ENCODE measurements at places on chromosomes 2 and 18.

- DNase-seq, result no peak
Observed at GRCh38 chr18:63273222-63273927, 46.2 kb downstream of the BCL2 start.

DNA sequence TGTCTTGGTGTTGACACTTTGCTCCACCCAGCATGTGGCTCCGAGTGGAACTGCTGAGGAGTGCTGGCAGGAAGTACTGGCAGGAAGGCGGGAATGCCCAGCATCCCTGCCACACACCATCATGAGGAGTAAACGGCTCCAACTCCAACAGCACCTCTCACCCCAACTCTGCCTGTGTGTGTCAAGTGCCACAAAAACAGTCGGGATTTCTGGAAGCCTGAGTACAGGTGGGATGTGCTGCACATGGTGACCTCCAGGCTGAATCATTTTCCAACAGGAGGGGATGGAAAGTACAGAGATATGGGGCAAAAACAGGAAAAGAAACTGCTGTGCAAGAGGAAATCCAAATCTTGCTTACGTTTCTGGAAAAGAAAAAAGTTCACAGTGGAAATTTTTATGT is 53.6 kb downstream of the PARD6G start:
- no peak for DNase-seq

GRCh38 chr18:45670281-45670962 is 53.6 kb upstream of the SLC14A1 start:
- DNase-seq, result no peak

GRCh38 chr2:139544186-139544851 is 764.1 kb upstream of the NXPH2 start:
- DNase-seq, result no peak

GRCh38 chr2:24492421-24493279 is 1.6 kb downstream of the NCOA1 start:
- no peak for DNase-seq

DNA sequence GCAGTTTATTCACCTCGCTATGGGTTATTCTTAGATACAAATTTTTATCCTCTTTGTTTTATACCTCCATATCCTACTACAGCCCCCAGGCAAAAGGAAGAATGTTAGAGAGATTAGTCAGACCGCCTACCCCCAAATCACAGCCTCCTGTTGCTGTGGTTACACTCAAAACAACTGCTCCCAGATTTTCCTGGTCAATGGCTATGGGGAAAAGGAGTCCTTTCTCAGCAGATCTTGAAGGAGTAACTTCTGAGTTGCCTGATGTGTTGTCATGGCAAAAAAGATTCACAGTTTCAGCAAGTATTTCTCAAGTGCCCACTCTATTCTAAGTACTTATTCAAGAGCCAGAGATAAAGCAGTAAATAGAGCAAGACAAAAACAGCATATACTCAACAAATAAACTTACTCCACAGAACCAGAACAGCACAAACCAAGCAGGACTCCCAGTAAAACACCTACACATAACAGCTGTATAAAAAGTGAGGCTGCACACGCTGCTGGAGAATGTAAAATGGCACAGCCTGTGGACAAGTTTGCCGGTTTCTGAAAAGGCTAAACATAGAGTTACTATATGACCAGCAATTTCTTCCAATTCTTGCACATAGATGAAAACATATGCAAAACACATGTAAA is 104.8 kb downstream of the NOL10 start:
- no peak for DNase-seq

GRCh38 chr2:109486711-109487535 is 126.8 kb downstream of the SEPTIN10 start:
- DNase-seq, result no peak

GRCh38 chr2:11142987-11143386 is 12.3 kb upstream of the SLC66A3 start:
- DNase-seq, result no peak

DNA sequence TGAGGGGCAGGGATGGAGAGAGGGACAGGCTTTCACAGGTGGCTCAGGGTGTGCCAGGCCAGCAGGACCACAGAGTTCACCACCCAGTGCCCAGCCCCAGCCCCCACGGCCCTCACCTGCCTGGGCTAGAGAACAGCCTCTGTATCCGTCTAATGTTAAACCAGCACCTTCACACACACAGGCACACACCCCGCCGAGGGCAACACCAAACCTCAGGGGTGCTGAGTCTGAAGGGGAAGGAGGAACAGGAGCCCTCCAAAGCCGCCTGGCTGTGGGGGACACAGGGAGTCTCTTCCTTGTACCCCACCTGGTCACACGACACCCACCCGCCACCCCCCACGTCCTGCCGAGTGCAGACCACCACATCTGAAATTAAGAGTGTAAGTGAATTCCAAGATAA is 205.8 kb upstream of the SALL3 start:
- DNase-seq, result no peak

DNA sequence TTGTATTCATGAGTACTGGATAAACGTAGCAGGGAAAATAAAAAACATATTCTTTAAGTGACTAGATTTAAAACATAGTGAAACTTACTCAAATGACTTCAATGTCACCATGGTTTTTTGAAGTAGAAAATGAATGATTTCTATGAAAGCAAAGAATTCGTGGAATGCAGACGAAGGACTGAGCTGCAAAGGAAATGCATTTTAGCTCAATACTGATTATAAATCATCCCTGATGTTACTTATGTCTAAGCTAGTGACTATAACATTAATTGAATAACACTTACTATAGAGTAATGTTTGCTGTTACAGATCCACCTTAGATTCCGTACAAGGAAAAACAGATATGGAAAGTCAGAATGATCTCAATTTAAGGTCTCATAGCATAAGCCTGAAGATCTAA is 1257.7 kb upstream of the CDH2 start:
- DNase-seq, result no peak

DNA sequence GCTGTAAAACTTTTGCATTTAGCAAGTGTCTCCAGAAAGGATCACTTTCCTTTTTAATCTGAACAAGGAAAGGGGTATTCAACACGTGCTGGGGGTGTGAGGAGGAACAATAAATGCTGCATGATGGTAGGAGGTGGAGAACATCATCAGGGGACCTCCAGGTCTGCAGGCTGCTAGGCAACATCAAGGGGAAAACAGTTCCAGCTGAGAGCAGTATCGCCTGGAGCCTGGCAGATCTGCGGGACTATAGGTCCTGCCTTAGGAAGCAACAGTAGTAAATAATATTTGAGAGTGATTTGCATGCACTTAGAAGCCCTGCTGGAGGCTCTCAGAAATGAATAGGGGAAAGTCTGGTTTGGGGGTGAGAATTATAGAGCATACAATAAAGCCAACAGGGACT is 175.6 kb downstream of the SUCLG1 start:
- no peak for DNase-seq

GRCh38 chr2:221786297-221786926 is 214.3 kb upstream of the EPHA4 start:
- no peak for DNase-seq

DNA sequence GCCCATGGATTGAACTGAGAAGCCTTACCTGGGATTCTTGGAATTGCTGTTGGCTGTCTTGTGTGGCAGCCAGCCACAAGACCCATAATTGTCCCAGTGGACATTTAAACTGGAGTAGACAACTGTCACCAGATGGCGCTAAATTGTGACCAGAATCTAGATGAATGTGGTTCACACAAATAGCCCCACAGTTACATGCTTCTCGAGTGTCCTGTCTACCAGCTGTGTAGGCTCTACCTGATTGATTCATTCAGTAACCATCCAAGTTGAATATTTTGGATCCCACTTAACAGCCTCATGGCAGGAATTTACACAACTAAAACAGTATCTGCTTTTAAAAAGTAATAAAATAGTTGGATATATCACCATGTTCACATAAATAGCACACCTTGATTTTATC is 73.2 kb downstream of the MAP4K4 start:
- DNase-seq, result peak; percentile 46

DNA sequence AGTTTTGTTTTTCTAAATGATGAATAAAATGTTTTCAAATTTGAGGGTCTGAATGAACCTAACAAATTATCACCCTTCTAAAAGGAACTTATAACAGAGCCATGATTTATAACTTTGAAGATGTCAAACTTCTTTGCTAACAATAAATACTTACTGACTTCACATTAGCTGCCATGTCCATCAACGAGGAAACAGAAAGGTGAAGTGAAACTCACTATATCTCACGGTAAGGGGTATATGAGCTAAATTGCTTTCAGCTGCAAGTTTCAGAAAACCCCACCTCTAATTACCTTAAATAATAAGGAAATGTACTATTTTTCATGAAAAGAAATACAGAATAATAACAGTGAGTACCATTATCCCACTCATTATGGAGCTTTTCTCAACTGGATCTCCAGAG is 350.8 kb upstream of the NT5C1B start:
- peak; percentile 42 for DNase-seq

DNA sequence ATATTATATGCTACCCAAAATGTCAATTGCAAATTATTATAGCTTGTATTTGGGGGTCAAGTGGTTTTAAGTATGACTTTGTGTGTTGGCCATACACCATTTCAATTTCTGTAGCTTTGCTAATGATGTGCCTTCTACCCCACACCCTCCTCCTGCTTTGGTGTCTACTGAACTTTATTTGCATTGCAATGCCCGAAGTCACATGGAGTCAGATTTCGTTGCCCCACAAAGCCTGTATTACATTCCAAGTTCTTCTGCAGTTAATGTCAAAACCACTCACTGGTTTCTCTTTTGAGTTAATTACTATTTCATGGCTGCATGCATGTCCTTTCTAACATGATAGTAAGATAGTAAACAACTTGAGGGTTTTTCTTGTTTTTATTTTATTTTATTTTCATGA is 528.9 kb downstream of the RIT2 start:
- DNase-seq, result no peak

DNA sequence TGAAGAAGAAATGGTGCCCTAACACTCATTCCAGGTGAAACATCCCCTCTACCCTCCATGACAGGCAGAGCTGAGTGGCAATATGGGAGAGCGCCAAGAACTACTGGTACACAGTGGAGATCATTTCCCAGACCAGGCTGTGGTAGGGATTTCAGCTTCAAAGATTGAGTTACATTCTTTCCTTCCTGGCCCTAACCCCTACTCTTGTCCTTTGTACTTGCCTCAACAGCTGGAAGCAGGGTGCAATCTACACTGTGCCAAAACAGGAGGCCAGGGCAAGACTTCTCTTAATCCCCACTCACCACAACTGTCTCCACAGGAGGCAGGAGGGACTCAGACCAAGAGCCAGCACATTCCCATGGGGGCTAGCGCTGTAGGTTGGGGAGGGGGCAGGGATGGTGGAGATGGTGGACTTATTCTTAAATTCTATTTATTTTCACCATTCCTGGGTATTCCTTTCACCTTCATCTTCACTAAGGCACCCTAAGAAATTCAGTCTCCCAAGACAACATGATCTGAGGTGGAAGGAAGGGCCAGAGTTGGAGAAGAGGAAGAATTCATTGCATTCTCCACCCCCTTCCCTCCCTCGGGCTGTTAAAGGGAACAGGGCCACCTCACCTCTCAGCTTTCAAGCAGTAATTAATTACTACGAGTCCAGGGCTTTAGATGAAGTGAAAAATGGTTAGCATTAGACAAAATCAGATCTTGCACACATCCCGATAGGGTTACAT is 65.9 kb downstream of the AAK1 start:
- no peak for DNase-seq

DNA sequence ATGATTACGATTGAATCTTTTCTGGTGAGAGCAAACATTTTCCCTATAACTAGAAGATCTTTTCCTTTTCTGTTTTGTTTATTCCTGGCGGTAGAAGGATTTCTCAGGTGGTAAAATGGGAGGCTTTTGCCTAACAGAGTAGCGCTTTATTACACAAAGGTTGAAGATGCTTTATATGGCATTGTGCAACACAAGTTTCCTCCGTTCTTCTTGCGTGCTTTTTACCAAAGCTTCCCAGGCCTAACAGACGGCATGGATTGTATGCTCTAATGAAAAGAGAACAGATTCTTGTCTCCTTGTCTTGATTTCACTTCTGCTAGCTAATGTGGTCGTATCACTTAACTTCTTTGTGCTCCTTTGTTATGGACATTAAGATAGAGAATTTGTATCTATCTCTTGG is 43.8 kb downstream of the MYO1B start:
- DNase-seq, result no peak

DNA sequence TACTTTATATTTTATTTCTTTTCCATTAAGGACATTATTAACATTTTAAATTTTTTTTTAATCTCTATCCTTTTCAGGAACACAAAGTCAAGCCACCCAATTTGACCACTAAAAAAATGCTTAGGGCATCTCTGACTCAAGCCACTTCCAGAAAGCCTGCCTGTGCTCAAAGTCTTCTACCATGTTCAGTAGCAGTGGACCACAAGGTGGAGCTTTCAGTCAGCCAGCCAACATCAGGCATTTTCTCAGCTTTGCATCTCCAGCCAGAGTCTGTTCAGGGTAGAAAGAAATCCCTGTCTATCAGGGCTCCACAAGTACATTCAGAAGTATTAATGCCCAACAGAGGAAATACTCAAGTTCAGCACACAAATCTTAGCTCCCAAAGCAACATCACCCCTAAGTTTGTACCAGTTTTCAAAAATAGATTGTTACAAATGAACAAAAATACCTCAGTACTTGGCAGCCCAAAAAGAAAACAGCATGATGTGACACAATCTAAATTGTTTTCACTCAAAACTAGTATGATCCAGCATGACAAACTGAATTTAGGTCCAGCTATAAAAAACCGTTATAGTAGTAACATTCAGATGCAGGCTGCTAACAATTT is 37.6 kb downstream of the C18orf63 start:
- peak; percentile 79 for DNase-seq

GRCh38 chr2:176638167-176639015 is 369.1 kb downstream of the MTX2 start:
- peak; percentile 63 for DNase-seq

GRCh38 chr2:26537826-26538475 is 60.0 kb upstream of the OTOF start:
- no peak for DNase-seq

GRCh38 chr2:37471994-37472393 is 127.6 kb downstream of the QPCT start:
- DNase-seq, result no peak

DNA sequence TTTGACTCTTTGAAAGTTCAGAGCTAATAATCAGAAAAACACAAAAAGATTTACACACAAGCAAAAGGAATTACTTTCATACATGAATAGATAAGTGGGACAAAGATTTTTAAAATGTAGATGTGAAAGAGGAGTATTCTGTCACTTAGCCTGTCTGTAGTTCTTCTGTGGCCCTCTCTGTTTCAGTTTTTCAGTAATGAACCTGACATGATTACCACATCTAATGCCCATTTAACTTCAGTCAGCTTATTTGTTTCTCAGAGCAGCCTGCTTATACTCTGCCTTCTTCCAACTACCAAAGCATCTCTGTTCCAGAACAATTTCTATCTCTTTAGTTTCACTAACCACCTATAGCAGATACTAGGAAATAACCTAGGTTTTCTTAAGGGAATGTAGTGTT is 34.4 kb upstream of the ACADL start:
- no peak for DNase-seq

Measured in RPMI8226 (cell line).